ENCODE measurements at places on chromosomes 4 and X.

DNA sequence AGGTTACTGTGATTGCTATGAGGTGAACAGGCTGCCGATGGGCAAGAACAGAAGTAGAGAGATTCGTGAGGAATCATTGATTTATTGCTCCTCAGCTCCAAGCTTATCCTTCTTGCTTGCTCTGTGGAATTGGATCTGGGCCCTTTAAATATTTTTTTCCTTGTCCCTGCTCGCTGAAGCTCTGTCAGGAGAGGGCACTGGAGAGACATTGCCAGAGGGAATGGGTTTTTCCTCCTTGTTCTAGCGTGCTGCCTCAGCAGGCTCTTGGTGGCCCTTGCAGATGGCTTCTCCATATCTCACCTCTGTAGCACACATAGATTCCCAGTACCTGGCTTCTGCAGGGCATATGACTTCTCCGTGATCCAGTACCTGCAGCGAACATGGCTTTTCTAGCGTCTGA is 67.4 kb downstream of the CNGA2 start:
- DNase-seq = peak; percentile 40

DNA sequence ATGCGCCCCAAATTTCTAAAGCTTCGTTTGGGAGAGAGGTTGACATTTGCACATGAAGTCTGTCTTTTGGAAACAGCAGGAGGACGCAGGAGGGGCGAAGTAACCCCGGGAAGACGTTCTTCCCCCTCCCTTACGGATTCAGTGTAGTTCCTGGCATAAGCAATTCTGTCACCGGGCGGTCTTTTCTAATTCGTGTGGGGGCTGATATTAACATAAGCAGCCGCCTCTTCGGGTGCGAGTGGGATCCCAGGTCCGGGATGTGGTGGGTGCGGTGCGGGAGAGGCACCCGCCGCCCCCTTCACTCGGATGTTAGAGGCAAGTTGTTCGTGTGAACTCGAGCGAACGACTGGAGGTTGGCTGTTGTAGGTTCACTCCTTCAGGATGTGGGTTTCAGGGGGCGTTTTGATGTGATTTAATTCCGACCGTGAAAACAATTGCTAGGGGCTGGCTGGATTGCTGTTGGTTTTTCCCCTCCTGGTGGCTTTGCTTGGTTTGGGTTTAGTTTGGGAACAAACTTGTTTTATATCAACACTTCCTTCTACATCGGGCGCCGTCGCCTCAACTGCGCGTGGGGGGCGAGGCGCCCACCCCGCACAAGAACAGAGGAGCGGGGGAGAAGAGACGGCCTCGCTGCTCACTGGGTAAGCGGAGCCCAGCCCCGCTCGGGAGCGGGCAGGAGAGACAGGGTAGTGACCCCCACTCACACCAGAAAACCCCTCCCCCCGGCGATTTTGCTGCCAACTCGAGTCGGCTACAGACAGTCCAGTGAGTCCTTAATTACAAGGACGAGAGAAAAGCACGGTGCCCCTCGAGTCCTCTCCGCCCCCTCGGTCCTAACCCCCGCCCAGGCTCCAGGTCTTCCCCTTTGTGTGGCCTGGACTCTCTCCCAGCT is 2.9 kb upstream of the LEF1 start:
- no peak for DNase-seq

- DNase-seq = peak; percentile 78
Observed at GRCh38 chrX:48897157-48897624, 377 bp downstream of the TIMM17B start.

- DNase-seq = peak; percentile 65
Observed at GRCh38 chr4:26204911-26205370, 115.9 kb upstream of the RBPJ start.

DNA sequence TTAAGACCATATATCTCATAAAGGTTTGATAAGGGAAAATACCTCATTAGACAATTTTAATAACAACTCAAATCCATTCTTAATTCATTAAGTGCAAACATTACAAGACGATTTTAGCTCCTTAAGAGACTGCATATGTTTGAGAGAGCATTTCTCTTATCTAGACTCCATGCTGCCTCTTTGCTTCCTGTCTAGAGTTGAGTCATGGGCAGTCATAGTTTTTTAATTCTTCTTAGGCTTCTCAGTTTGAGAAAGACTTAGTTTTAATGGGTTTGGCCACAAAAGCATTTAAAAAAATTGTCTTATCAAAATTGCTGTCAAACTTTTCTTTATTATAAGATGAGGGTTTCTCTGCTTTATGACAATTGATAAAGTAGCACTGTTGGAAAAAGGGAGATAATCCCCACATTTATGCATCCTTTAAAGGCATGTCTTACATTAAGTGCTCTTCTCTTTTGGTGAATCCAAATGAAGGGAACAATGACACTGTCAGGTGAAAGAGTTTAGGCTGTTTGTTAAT is 713.4 kb downstream of the PCDH18 start:
- DNase-seq = no peak

- no peak for DNase-seq
Observed at GRCh38 chr4:113170805-113171468, 121.5 kb downstream of the ANK2 start.

- DNase-seq = no peak
Observed at GRCh38 chrX:121010218-121010617, 24.7 kb upstream of the CT47A1 start.

DNA sequence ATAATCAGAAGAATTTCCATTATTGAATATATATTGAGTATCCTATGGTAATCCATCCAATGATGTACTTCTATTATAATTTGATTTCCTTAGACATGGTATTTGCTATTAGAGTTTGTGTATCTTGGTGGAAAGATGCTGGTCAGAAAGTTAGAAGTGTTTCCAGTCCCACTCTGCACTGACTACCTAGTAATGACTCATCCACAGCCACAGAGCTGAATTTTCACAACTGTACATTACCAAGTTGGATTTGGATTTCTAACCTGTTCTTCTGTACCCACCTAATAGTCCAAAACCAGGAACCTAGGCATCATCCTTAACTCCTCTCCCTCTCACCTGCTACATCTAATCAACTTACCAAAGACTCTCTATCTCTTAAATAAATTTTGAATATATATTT is 145.4 kb downstream of the REELD1 start:
- peak; percentile 7 for DNase-seq

DNA sequence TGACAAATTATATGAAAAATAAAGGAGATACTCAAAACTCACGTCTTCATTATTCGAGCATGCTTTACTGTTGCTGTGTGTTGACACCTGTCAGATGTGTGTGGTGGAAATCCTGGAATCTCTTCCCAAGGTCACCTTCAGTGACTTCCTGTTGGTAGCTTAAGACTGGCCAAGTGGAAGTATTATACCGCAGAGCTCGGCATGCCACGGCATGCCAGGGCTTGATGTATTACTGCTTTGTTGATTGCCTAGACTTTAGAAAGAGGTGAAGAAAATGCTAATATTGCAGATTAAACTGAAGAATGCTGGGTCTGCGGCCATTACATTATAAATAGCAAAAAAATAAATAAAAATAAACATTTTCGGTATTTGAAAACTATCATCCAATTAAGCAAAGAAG is 4.6 kb downstream of the TREX2 start:
- DNase-seq = peak; percentile 40

- no peak for DNase-seq
Observed at GRCh38 chr4:23388255-23388654, 501.6 kb downstream of the PPARGC1A start.
